ENCODE measurements at places on chromosomes 4 and X. TPM values are rescaled to one million over a fixed set of nuclear protein-coding genes. Genes with fewer than 3 reads are reported as not detected.

Gene DGAT2L6
- not detected for total RNA-seq

Gene PPP2R3B
- 23.8 TPM for total RNA-seq

Gene ZNF711
- 9.3 TPM for total RNA-seq

Gene CNGA2
- not detected for total RNA-seq

DNA sequence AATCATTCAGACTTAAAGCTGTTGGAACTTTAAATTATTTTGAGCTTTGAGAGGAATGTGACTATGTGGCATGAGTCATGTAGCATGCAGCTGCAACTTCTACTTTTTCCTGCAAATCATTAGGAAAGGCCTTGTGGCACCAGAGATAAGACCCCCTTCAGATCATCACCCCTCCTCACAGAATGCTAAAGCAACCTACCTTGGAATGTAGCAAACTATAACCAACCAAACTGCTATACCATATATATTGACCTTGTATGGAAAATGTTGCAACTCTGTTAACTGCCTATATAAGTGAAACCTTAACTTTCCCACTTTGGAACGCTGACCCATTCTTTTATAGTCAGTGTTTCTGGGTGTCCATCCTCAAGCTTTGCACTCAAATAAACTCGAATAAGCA is 32.0 kb downstream of the ATXN3L start:
- H3K36me3 ChIP-seq = no peaks in the 10 kb centered on the region
- H3K27me3 ChIP-seq = no peaks in the 10 kb centered on the region
- DNase-seq = no peak
- no peak overlapping the region for H3K4me3 ChIP-seq

- H3K27me3 ChIP-seq = peaks cover 12% of the 10 kb centered on the region
- H3K4me3 ChIP-seq = no peak overlapping the region
- H3K4me1 ChIP-seq = peaks cover 7% of the 10 kb centered on the region
- DNase-seq = no peak
- no peaks in the 10 kb centered on the region for H3K36me3 ChIP-seq
- H3K27ac ChIP-seq = no peak overlapping the region
Observed at GRCh38 chr4:173046818-173047217, 121.8 kb upstream of the GALNT7 start.

DNA sequence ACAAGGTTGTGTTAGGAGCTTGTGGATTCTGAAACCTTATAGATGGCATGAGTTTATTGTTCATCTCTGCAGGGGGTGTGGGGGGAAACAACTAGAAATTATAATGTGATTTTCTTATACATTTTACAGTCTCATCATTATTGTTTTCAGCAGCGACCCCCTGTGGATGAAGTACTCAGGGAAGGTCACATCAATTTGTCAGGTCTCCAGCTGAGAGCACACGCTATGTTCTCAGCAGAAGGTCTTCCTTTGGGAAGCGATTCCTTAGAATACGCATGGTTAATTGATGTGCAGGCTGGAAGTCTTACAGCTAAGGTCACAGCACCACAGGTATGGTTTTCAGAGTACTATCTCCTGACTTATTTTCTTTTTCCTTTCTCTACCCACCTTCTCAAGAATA is 72.2 kb downstream of the BLTP1 start:
- no peaks in the 10 kb centered on the region for H3K4me1 ChIP-seq
- DNase-seq = peak; percentile 10
- no peak overlapping the region for H3K27ac ChIP-seq
- H3K4me3 ChIP-seq = no peak overlapping the region
- no peaks in the 10 kb centered on the region for H3K27me3 ChIP-seq

GRCh38 chrX:124507246-124507645 is 160.9 kb downstream of the SH2D1A start:
- no peak overlapping the region for H3K27ac ChIP-seq
- no peaks in the 10 kb centered on the region for H3K4me1 ChIP-seq
- no peaks in the 10 kb centered on the region for H3K27me3 ChIP-seq
- no peak overlapping the region for H3K4me3 ChIP-seq
- no peaks in the 10 kb centered on the region for H3K36me3 ChIP-seq
- DNase-seq = no peak

DNA sequence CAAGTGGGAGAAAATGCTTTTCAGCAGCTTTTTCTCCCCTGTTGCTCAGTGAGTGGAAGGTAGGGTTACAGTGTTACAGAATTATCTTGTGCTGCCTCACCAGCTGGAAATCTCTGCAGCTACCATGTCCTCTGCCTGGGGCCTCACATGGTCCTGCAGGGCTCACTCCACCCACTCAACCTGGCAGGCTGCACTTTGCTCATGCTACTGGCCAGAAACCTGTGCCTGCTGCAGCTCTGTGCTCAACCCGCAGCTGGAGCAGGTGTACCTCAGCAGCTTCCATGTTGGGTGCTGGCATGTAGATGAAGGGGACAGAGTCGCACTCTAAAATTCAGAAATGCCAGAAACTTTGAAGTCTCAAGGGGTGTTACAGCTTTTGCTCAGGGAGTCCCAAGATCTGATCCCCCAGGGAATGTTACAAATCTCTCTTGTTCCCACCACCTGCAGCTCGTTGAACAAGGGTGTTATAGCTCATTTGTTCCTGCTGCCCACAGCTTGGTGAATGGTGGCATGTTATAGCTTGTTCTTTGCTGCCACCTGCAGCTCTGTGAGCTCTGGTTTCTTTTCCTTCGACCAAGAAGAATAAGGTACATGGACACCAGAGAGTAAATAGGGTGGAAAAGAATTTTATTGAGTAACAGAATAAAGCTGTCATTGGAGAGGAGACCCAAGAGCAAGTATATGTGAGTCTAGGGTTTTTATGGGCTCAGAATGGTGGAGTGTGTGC is 845.8 kb downstream of the TECRL start:
- H3K36me3 ChIP-seq = no peaks in the 10 kb centered on the region
- no peak overlapping the region for H3K4me3 ChIP-seq
- H3K4me1 ChIP-seq = no peaks in the 10 kb centered on the region
- no peak overlapping the region for H3K27ac ChIP-seq
- no peak for DNase-seq

DNA sequence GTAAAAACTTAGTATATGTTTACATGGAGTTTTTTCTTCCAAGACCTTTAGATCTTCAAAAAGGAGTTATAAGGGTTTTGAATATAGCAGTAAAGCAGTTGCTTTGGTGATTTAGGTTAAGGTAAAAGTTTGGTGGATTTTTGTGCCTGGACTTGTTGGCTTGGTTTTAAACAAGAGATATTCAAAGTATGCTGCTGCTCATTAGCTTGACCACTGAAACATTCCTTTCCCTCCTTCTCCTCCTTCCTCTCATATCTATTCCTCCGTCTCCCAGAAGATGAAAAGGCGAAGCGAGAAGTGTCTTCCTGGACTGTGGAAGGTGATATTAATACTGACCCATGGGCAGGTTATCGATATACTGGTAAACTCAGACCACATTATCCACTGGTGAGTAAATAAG is 38.4 kb downstream of the METAP1 start:
- no peaks in the 10 kb centered on the region for H3K27me3 ChIP-seq
- H3K4me3 ChIP-seq = no peak overlapping the region
- no peak for DNase-seq
- H3K27ac ChIP-seq = no peak overlapping the region
- peaks cover 6% of the 10 kb centered on the region for H3K36me3 ChIP-seq
- no peaks in the 10 kb centered on the region for H3K4me1 ChIP-seq

DNA sequence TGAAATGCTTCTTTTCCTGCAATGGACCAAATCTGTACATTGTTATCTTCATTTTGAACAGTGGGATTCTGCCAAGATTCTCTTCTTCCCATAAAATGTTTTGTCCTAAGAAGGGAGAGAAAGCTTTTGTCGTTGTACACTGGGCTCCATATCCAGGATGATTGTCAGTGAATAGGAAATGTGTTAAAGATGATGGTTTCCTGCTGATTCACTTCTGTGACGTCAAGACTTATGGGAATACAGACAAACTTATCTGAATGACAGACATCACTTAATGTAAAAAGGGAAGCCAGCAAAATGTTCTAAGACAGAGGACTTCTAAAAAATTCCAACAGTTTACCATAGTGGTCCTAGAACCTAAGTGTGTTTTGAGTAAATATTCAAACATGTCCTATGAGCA is 53.7 kb upstream of the HPF1 start:
- no peaks in the 10 kb centered on the region for H3K4me1 ChIP-seq
- DNase-seq = no peak
- H3K36me3 ChIP-seq = no peaks in the 10 kb centered on the region
- no peaks in the 10 kb centered on the region for H3K27me3 ChIP-seq
- no peak overlapping the region for H3K4me3 ChIP-seq
- no peak overlapping the region for H3K27ac ChIP-seq

- H3K4me3 ChIP-seq = no peak overlapping the region
- DNase-seq = no peak
- H3K36me3 ChIP-seq = peaks cover 17% of the 10 kb centered on the region
- no peak overlapping the region for H3K27ac ChIP-seq
- no peaks in the 10 kb centered on the region for H3K27me3 ChIP-seq
- H3K4me1 ChIP-seq = no peaks in the 10 kb centered on the region
Observed at GRCh38 chr4:3145234-3145924, 70.9 kb downstream of the HTT start.

GRCh38 chr4:2258091-2259035 is 3.5 kb downstream of the MXD4 start:
- H3K27ac ChIP-seq = no peak overlapping the region
- no peaks in the 10 kb centered on the region for H3K27me3 ChIP-seq
- H3K4me1 ChIP-seq = no peaks in the 10 kb centered on the region
- no peak for DNase-seq

- H3K27ac ChIP-seq = no peak overlapping the region
- no peak for DNase-seq
- H3K36me3 ChIP-seq = no peaks in the 10 kb centered on the region
- H3K4me3 ChIP-seq = no peak overlapping the region
Observed at GRCh38 chrX:125439194-125439849, 119.7 kb downstream of the TEX13C start.

DNA sequence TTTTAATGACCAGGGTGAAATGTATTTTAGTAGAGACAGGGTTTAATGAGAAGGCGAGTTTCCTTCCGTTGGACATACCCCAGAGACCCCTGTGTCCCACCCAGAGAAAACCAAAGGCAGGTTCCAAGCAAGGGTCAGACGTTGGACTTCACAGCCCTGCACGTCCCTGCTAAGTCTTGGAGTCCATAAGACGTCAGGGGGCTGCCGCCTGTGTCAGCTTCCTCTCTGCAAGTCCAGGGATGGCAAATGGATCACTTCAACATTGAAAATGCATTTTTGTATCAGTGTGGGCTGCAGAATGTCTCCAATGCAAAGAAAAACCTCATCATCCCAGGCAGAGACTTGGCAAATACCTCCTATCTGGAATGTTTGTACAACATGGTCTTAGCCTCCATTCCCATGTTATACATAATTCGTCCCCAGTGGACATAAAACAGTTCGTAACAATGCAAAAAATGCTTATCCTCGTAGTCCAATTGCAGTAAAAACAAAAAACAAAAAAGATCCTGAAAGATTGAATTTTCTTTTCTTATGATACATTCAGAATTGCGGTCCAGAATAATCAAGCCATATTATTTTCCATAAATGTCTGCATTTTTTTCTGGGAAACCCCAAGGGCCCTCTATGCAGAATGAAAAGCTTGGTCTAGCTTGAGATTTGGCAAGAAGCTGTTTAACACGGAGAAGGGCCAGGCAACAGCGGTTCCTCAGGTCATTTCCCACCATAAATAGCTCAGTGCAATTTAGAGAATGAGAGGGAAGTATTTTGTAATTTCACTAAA is 190.9 kb downstream of the SHOX start:
- no peaks in the 10 kb centered on the region for H3K27me3 ChIP-seq
- no peak overlapping the region for H3K4me3 ChIP-seq
- H3K4me1 ChIP-seq = no peaks in the 10 kb centered on the region
- no peak overlapping the region for H3K27ac ChIP-seq
- no peaks in the 10 kb centered on the region for H3K36me3 ChIP-seq
- no peak for DNase-seq

GRCh38 chrX:119398974-119399771 is at the start of gene SLC25A43:
SLC25A43 (plus strand) TSS chrX:119399336; CDS start chrX:119399404, 68 bp downstream.
- no peaks in the 10 kb centered on the region for H3K36me3 ChIP-seq
- peaks cover 9% of the 10 kb centered on the region for H3K4me1 ChIP-seq
- peak; percentile 35 for DNase-seq
- peak within 1 kb of the TSS; percentile 63 for H3K27ac ChIP-seq
- H3K4me3 ChIP-seq = peak within 1 kb of the TSS; percentile 74

GRCh38 chr4:112181358-112182000 is 36.2 kb downstream of the FAM241A start:
- no peaks in the 10 kb centered on the region for H3K4me1 ChIP-seq
- H3K27me3 ChIP-seq = no peaks in the 10 kb centered on the region
- H3K27ac ChIP-seq = no peak overlapping the region
- H3K36me3 ChIP-seq = no peaks in the 10 kb centered on the region
- DNase-seq = no peak

GRCh38 chrX:130909469-130910136 is 6.6 kb upstream of the ENOX2 start:
- H3K36me3 ChIP-seq = no peaks in the 10 kb centered on the region
- no peaks in the 10 kb centered on the region for H3K27me3 ChIP-seq
- no peak overlapping the region for H3K4me3 ChIP-seq
- DNase-seq = no peak
- no peak overlapping the region for H3K27ac ChIP-seq
- H3K4me1 ChIP-seq = no peaks in the 10 kb centered on the region

DNA sequence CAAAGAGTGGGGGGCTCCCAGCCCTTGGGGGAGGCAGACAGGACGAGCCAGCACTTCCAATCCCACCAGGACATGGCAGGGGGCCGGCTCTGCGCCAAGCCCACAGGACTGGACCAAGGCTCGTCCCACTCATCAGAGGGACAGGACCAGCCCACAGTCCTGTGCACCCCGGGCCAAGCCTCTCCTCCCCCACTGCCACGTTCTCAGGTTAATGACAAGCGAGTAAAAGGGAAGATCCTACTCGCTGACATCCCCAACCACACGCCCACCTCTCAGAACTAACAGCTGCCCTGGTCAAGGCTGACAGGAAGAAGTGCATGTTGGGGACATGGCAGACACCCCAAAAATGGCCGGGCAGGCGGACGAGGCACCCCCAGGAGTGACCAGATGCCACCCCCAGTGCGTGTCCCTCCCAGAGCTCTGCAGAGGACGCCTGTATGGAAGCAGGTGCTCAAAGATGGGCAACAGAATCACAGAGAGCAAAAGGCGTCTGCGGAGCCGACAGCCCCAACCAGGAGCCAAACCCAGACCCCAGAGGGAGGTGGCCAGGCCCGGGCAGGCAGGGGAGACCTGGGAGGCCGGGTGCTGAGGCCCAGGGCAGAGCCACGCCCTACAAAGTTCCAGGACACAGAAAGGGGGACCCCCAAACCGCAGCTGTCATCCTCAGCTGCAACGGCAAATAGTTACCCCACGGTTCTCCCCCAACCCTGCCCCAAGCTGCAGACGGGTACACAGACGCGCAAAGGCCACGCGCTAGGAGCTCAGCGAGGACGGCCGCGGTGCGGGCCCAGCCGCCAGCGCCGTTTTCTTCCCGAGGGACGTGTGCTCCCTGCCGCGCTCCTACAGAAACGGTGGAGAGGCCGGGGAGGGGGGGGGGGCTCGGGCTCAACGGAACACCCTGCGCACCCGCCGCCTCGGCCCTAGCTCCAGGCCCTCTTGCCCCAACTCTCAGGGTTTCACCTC is 1.7 kb downstream of the CTBP1 start:
- H3K4me3 ChIP-seq = peak overlapping the region; percentile 91
- peak overlapping the region; percentile 65 for H3K27ac ChIP-seq
- H3K27me3 ChIP-seq = no peaks in the 10 kb centered on the region
- no peak for DNase-seq
- peaks cover 17% of the 10 kb centered on the region for H3K4me1 ChIP-seq
- H3K36me3 ChIP-seq = 0 out of 2 replicates have a peak, but pooled peaks cover 5% of the 10 kb centered on the region

Data from SJSA1 (cell line).